ENCODE measurements at places on chromosomes 12 and 14.

GRCh38 chr12:79769189-79769859 is 78.6 kb upstream of the PAWR start:
- no peak for DNase-seq

DNA sequence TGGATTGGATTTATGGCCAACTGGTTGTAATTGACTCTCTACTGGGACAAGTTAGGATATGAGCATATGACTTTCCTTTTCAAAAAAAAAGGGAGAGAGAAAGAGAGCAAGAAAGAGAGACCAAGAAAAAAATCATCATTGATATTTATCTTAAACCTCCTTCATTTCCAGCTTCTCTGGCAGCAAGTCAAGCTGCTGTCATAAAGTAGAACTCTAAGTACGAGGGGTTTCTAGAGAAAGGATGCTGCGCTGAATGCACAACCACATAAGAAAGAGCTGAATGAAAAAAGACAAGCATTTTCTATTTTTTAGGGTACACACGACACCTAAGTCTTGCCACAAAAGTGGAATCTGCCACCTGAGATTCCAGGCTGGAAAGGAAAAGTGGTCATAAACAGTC is 182.6 kb downstream of the SLC25A21 start:
- no peak for DNase-seq

GRCh38 chr12:121810234-121810817 is 6.5 kb downstream of the SETD1B start:
- DNase-seq = no peak

DNA sequence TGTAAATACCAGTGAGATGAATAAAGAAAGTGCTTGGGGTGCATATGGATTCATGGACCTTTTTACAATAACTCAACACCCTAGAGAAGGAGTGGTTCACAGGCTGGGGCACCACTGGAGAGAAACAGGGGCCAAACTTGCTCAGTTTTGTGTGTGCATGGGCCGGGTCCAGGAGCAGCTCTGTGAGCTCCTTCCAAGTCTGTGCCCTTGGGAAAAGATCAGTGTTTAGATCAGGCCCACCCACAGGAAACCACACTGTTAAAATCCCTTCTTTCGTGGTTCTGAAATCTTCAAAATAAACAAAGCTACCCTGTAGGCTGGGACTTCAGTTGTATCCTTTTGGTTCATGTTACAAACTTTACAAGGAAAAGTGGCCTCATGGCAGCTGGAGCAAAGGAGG is 156.1 kb upstream of the TMEM260 start:
- DNase-seq = no peak

DNA sequence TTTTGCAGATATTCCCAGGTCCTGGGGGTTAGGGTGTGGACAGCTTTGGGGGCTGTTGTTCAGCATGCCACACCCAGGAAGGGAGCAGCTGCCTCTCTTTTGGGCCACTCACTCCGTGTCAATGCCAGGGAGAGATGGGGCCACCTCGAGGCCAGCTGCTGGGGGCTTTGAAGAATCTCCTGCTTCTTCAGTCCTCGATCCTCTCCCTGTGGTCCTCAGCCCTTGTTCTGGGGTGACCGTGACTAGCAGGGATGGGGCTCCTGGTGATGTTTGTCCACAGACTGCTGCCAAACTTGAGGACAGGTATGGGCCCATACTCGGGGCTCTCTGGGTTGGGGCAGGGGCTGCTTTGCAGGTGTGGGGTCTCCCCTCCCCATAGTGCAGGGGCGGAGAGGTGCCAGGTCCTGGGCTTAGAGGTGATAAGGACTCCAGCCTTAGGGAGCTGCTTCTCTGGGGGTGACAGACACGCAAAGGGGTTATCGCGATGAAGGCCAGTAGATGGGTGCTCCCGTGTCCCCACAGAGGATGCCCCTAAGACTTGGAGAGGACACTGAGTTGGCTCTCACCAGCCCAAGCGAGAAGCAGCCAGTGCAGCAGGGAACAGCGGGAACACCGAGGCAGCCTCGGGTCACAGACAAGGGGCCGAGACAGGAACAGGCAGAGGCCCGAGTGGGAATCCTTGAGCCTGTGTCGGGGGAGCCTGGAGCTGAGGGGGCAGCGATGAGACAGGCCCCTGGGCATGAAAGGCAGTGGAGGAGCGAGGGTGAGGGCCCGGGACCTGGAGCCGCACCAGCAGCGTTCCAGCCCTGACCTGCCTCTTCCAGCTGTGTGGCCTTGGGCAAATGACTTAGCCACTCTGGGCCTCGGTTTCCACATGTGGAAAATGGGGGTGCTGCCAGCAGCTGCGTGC is 11.1 kb downstream of the RFLNA start:
- DNase-seq = no peak

GRCh38 chr12:24463375-24463774 is 485.5 kb downstream of the BCAT1 start:
- DNase-seq = no peak

DNA sequence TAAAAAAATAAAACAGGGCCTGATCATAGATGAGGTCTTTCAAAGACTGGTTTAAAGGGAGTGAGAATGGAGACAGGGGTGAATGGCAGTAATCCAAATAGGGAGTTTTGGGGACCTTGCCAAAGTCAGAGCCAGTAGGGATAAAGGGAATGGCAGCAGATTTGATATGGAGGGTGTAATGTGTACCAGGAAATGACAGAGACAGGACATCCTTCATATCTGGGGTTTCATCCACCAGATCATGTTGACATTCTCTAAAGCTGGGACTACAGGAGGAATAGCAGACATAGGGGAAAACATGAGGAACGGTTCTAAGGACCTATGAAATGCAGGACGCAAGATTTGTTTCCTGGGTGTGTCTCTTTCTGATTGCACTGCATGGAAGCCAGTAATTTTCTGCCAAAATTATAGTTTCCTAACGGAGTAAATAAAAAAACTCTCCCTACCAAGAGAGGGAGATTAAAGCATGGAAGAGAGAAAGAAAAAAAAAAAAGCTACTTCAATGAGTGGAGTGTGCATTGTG is 169.9 kb downstream of the PRKD1 start:
- DNase-seq = no peak

- no peak for DNase-seq
Measured at GRCh38 chr12:41897593-41897992, 247.1 kb downstream of the GXYLT1 start.

- no peak for DNase-seq
Measured at GRCh38 chr12:89671469-89671868, 37.2 kb downstream of the ATP2B1 start.

- DNase-seq = no peak
Measured at GRCh38 chr14:24959791-24960331, 90.1 kb downstream of the STXBP6 start.

GRCh38 chr12:12548713-12549112 is 13.9 kb downstream of the DUSP16 start:
- no peak for DNase-seq

DNA sequence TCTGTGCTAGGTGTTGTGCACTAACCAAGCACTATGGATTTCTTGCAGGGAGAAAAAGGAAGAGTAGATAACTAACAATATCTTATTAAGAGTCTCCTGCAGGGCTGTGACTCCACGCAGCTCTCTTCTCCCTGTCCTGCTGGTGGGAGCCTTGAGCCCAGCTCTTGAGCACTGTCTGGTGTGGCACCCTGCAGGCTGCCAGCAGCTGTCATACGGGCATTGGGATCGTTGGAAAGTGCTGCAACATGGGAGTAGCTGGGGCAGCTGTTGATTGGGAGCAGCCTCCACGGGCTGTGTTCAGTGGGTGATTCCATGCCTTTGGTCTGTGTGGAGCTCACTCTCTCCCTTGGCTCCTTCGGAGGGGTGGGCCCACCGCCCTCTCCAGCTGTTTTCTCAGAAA is 125.3 kb downstream of the FBXL14 start:
- DNase-seq = no peak

DNA sequence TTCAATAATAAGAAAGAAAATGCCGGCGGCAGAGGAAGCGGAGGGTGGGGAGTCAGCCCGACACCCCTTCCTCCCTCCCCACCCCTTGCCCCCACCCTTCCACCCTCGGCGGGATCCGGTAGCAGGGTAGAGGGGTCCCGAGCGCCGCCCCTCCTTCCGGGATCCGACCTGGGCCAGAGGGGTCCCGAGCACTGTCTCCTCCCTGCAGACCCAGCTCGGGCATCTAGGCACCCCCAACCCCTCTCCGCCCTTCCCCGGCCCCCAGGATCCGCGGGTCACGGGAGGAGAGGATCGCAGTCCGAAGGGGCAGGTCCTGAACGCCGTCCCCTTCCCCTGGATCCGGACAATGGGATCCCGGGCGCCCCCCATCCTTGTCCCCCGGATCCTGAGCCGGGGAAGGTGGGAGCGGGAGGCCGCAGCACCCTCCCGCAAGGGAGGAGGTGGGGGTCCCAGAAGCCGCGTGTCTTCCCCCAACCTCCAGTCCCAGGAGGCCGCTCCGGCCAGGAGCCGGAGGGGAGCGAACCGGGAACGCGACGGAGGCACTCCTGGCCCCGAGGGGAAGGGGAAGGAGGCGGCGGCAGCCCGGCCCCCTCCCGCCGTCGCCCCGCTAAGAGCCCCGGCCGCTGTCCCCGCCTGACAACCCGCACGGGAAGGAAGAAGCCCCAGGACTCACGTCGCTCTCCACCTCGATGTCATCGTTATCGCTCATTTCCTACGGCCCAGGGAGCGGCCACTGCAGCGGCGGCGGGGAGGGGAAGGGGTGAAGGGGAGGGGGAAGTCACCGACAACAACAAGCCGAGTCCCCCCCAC is 481 bp downstream of the MAX start:
- peak; percentile 30 for DNase-seq

GRCh38 chr12:33828326-33828725 is 194.0 kb upstream of the ALG10 start:
- DNase-seq = no peak

GRCh38 chr12:75717902-75718301 is 206.5 kb upstream of the KRR1 start:
- DNase-seq = no peak

GRCh38 chr12:49887536-49888401 is 15.9 kb downstream of the FAIM2 start:
- no peak for DNase-seq

- peak; percentile 9 for DNase-seq
Measured at GRCh38 chr14:76514213-76514998, 138.5 kb downstream of the ESRRB start.

DNA sequence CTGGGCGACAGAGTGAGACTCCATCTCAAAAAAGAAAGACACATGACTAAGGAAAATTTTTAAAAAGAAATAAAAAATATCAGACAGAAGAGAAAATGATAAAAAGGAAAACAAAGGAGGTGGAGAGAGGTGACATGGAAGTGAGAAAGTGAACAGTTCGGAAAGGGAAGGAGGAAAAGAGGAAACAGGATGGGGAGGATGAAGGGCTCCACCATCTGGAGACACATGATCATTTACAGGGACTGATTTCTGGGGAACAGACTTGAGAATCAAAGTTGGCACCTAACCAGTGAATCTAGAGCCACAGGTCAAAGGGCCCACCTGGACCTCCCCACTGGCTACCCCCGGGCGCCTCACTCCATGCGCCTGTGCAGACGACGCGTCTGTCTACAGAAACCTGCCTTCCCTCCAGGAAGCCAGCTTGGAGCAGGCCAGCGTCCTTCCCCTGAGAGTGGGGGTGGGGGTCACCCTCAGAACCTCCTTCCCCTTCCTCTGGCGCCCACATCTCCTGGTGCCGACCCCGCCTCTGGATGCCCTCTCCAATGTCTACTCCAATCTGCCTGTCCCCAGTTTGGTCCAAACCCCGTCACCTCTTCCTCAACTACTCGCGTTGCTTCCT is 60.5 kb downstream of the AMN start:
- no peak for DNase-seq

DNA sequence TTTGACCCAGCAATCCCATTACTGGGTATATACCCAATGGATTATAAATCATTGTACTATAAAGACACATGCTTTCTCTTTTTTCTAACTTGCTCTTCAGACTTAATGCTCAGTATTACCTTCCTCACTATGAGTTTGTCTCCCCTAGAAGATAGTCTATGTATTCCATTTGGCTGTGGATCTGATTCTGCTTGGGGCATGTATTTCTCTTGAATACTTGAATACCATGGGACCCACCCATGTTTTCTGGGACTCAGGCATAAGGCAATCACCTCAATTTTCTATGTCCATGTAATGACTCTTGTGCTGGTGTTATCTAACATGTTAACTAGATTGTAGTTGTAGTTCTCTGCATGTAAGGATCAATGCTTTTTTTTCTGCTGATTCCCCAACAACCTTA is 70.4 kb upstream of the PPM1H start:
- DNase-seq = no peak

DNA sequence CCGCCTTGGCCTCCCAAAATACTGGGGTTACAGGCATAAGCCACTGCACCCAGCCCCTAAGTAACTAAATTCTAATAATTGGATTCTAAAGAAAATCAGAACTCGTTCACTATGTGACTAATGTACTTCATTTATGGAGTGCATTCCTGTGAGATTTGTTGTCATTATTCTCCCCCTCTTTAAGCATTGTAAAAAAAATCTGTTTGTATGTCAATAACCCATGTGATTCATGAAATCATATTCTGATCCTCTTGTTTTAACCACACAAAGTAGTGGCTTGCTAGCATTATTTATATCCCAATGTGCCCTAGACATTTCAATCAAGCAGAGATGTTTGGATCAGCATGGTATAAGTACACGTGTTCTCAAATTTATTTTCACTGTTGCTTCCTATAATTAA is 78.2 kb upstream of the OSBPL8 start:
- no peak for DNase-seq

DNA sequence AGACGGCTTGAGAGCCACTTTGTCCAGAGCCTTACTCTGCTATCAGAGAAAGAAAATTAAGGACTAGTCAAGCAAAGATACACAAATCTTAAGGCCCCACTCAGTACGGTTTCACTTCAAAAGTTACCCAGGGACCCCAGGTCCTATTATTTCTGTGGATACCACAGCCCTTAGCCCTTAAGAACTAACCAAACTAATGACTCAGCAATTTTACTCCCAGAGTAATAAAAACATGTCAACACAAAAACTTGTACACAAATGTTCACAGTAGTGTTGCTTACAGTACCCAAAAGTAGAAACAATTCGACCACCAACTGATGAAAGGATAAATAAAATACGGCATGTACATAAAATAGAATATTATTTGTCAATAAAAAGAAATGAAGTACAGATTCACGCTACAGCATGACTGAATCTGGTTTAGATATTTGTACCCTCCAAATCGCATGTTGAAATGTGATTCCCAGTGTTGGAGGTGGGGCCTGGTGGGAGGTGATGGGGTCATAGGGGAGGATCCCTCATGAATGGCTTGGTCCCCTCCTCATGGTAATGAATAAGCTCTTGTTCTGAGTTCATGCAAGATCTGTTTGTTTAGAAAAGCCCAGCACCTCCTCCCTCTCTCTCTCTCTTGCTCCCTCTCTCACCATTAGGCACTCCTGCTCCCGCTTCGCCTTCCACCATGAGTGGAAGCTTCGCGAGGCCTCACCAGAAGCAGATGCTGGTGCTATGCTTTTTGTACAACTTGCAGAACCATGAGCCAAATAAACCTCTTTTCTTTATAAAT is 30.5 kb downstream of the AREL1 start:
- DNase-seq = no peak

- no peak for DNase-seq
Measured at GRCh38 chr12:90645181-90645580, 309.8 kb downstream of the CCER1 start.

GRCh38 chr12:43579206-43579605 is 27.2 kb upstream of the ADAMTS20 start:
- no peak for DNase-seq

All from activated CD4-positive, alpha-beta T cell treated with anti-CD3 and anti-CD28 coated beads, Interleukin-2, amount 50 U/mL, for 48 hours (primary cell).